Large intestine (tissue), 12 donors: ENCODE measurements at places on chromosomes 7 and 10. TPM values are rescaled to one million over a fixed set of nuclear protein-coding genes. Genes with fewer than 3 reads are reported as not detected.

DGKB gene
- polyA plus RNA-seq, result 1.3 TPM

SEPTIN7 gene
- polyA plus RNA-seq, result 258 TPM

MUC3A gene
- polyA plus RNA-seq, result 127 TPM

DYDC2 gene
- 0.42 TPM for polyA plus RNA-seq

HKDC1 gene
- 91.5 TPM for polyA plus RNA-seq

PCDH15 gene
- 0.64 TPM for polyA plus RNA-seq

FOXI2 gene
- not detected for polyA plus RNA-seq

VWA2 gene
- 4.6 TPM for polyA plus RNA-seq

ACTL6B gene
- 2.9 TPM for polyA plus RNA-seq

MMD2 gene
- polyA plus RNA-seq, result 0.24 TPM

GNGT1 gene
- not detected for polyA plus RNA-seq
